NCI-H748 treated with DMSO at 0.1 percent for 48 hours (cell line): ENCODE measurements at places on chromosomes 7 and 10.

GRCh38 chr10:52351914-52352330, 37.8 kb downstream of the DKK1 start:
- DNase-seq: no peak

DNA sequence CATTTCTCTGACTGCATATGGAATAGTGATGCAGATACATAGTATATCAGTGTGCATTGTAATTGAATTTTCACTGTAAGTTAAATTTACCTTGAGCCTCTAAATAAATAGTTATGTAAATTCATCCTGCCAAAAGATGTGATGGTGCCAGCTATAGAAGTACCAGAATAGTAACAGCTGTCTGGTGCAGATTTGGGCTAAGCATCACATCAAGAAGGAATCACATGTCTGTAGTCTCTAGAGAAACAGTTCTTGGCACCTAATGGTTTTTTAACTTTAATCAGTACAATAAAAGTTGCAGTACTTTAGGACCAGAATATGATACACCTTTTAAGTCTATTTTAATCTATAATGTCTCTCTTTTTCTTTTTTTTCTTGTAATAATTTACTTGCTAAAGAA, 17.4 kb downstream of the PLEKHA1 start:
- no peak for DNase-seq

DNA sequence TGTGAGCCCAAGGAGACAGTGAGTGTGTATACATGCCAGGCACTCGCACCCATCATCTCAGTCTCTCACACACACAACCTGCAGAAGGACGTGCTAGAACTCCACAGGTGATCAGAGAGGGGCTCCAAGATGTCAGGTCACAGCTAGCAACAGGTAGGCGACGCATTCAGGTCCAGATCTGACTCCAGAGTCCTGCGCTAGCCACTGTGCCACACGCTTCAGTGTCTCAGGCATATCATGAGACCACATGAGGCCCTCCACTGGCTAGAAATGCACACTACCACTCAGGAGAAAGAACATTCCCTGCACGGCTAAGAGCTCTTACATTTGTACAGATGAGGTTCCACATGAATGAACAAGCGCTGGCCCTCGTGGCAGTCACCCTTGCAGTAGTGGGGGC, 11.5 kb downstream of the AKR1B1 start:
- no peak for DNase-seq

DNA sequence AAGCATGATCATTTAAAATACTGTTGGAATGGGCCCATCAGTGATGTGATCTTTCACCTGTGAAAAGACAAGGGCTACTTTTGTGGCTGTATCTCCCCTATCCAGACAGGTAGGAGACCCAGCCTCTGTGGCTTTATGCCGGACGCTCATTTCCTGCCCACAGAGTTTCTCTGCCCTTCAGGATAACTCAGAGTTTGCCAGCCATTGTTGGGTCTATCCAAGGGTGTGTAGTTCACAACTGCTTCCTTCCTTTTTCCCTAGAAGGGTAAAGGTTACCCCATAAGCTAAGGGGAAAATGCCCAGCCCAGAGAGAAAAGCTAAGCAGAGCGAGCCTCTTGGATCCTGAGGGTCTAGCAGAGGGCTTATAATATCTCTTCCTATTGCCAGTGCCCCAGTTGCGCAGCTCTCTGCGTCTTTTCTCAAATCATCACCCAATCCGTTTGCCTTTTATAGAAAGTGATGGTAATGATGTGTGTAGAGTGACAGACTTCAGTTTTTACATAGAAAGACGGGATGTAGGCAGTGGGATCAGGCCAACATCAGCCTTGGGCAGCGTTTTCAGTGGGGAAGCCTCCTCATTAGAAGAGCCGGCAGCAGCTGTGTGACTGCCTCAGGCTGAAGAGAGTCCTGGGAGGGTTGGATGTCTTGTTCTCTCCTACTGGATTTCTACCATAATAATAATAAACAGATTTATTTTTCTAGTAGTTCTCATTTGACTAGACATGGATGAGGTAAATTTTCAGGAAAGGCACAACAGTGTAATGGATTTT, 80.5 kb downstream of the MET start:
- DNase-seq: no peak

DNA sequence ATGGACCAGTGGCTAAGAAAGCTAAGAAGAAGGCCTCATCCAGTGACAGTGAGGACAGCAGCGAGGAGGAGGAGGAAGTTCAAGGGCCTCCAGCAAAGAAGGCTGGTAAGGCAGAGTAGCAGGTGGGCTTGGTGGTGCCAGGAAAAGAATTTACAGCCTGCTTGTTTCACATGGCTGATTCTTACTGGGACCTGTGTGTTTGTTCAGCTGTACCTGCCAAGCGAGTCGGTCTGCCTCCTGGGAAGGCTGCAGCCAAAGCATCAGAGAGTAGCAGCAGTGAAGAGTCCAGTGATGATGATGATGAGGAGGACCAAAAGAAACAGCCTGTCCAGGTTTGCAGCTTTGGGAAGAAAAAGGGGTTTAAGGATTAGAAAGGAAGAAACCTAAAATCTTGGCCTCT, 5.0 kb downstream of the NOLC1 start:
- DNase-seq: no peak

- DNase-seq: no peak
These were observed 4.5 kb upstream of the MICALL2 start for GRCh38 chr7:1463676-1464223.
